ENCODE measurements at places on chromosomes 6 and 20.

DNA sequence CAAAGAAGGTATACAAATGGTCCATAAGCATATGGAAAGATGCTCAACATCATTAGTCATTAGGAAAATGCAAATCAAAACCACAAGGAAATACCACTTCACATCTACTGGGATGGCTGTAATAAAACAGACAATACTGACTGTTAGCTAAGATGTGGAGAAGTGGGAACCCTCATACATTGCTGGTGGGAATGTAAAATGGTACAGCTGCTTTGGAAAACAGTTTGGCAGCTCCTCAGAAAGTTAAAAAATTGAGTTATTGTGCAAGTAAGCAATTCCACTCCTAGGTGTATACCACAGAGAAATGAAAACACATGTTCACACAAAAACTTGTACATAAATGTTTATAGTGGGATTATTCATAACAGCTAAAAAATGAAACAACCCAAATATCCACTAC is 173.0 kb upstream of the JAG1 start:
- DNase-seq, result no peak

GRCh38 chr20:23043376-23043775 is 6.1 kb downstream of the THBD start:
- no peak for DNase-seq

DNA sequence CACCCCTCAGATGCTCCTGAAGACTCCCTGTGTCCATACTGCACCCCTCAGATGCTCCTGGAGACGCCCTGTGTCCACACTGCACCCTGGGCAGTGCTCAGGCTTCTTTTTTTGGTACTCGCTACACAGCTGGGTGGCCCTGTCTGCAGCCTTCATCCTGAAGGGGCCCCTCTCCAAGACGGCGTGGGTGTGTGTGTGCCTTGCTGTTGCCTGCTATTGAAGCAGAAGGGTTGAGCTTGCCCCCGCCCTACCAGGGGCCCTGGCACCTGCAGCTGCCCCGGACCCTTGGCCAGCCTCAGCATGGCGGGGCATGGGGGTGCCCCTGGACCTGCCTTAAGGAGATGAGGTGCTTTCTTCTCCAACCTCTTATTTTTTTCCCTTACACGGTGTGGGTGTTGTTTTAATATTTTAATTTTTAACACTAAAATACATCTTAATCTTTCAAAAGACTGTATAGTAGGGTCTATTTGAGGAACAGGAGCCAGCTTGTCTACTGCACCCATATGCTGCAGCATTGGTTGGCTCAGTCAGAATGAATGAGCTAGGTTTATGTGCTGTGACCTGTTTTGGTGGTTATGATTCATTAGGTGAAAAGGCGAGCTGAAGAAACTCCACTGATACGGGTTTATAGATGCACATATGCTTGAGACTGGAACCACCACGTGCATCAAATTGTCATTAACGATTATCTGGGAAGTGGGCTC is 135.9 kb downstream of the AGPAT4 start:
- no peak for DNase-seq

GRCh38 chr6:31898383-31899011 is 999 bp upstream of the EHMT2 start:
- DNase-seq, result no peak

DNA sequence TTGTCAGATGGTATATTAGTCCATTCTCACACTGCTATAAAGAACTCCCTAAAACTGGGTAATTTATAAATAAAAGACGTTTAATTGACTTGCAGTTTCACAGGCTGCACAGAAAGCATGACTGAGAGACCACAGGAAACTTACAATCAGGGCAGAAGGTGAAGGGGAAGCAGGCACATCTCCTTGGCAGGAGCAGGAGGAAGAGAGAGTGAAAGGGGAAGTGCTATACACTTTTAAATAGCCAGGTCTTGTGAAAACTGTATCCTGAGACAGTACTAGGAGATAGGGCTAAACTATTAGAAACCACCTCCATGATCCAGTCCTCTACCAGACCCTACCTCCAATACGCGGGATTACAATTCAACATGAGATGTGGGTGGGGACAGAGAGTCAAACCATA is 193.9 kb upstream of the KCNG1 start:
- no peak for DNase-seq

GRCh38 chr6:56838016-56838555 is 116.8 kb upstream of the BEND6 start:
- no peak for DNase-seq

DNA sequence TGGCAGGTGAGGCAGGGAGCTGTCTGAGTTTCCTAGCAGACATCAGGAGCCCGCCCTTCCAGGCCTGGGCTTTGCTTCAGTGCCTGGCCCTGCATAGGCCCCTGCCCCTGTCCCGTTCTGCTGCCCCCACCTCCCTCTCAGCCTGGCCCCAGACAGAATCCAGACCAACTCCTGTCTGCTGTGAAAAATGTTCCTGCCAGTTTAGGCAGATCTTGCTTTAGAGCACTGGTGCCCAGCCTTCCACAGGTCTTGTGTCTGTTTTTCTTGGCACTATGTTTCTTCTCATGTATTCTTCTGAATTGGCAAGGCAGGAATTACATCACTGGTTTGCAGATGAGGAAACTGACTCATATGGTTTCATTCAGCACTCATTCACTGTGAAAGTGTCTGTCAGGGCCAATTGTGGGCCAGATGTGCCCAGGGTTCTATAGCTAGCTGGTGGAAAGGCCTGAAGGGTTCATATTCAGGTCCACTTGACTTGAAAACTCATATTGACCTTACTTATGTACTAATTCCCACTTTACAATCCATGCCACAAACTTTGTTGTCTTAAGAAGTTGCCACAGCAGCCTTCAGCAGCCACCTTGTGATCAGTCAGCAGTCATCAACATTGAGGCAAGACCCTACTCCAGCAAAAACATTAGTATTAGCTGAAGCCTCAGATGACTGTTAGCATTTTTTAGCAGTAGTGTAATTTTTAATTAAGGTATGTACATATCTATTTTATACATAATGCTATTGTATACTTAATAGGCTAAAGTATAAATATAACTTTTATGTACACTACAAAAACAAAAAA is 40.5 kb downstream of the HLA-F start:
- no peak for DNase-seq

DNA sequence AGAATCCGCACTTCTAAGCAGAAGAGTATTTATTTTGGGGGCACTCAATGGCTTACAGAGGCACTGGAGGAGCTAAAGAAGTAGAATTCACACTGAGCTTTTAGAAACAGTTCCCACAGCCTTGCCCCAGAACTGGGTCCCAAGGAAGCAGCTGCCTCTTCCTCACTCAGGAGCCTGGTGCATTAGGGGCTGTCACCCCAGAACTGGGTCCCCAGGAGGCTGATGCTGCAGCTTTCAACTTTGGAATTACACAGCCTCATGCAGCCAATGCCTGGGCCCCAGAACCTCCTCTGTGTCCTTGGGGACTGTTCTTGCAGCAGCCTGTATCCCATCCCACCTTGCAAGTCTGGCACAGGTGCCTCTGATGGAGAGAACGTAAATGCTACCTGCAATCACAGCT is 96.4 kb downstream of the DACT2 start:
- DNase-seq, result no peak

GRCh38 chr6:9982215-9982614 is 432.7 kb downstream of the TFAP2A start:
- DNase-seq, result no peak

- DNase-seq, result no peak
These were observed 24.7 kb upstream of the MRGBP start for GRCh38 chr20:62771396-62772102.

- DNase-seq, result no peak
These were observed 57.6 kb downstream of the FAM184A start for GRCh38 chr6:119020597-119021561.

GRCh38 chr6:141963543-141964295 is 169.0 kb upstream of the GJE1 start:
- DNase-seq, result no peak

GRCh38 chr6:37549154-37549553 is 49.5 kb upstream of the CCDC167 start:
- no peak for DNase-seq

- DNase-seq, result no peak
These were observed 22.1 kb downstream of the BACH2 start for GRCh38 chr6:90274451-90275030.

DNA sequence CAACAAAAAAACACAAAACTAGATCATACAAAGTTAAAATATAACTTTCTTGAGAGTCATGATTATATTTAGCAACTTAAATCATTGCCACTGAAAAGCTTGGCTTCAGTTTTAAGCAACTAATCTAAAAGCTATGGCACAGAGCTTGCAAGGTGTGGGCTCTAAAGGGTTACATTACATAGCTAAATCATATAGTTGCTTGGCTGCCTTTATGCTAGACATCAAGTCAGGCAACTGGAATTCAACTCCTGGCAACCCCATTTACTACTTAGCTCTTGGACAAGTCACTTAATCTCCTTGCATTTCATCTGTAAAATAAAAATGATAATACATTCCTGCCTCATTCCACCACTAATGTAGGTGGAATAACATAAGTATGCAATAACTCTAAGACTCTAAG is 40.9 kb upstream of the GCM1 start:
- DNase-seq, result no peak

GRCh38 chr6:168599118-168599494 is 158.1 kb downstream of the SMOC2 start:
- no peak for DNase-seq

DNA sequence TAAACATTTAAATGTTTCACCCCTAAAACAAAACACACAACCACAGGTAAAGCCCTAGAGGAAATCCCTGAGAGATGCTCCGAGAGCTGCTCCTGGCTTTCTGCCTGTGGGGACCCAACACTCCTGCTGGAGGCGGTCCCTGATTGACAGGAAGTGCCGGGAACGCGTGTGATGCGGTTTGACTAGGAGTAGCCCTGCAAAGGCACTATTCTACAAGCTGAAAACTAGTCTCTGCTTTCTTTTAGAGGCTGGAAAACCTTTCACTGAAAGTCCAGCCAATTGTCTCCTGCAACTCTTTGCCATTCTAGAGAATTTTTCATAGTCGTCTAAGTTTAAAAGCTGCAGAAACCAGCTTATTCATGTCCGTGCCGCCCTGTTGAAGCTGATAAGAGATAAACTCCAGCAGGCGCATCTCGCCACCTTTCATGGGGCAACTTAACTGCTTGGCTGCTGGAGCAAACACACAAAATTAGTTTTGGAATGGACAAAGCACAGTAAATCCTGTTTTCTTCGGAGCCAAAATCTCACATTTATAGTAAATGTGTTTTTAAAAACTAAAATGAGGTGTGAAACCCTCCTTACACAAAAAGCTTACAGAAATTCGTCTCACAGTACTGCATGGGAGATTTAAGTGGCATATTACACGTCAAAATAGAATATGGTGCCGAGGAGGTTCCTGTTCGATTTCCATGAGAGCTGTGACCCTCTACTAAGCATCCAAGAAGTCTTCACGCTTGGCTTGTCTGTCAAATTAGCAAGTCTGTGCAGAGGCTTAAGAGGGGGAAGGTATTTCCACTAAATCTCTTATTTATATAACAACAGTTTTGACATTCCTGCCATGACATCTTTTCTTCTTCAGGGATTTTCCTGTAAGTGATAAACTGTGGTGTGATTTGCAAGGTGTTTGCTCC is 46.9 kb downstream of the DACT2 start:
- DNase-seq, result no peak

- no peak for DNase-seq
These were observed 33.3 kb upstream of the PRSS16 start for GRCh38 chr6:27214126-27214601.

DNA sequence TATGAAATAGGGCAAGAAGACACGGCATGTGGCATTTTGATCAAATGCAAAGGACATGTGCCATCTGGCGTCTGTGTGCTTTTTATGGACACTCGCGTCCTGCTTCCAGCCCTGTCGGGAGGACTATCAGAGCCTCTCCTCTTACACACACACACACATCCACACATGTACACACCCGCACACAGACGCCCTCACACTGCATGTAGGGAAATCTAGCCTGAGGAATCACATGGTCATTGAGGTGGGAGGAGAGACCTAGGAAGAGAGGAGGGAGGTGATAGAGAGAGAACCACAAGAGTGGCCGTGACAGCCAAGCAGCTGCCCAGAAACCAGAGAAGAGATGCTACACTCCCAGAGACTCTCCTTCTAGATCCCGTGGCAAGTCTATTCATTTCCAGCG is 105.9 kb upstream of the CDYL start:
- no peak for DNase-seq

- no peak for DNase-seq
These were observed 37.4 kb downstream of the VEGFA start for GRCh38 chr6:43807228-43808061.

- no peak for DNase-seq
These were observed 279.1 kb upstream of the THEMIS start for GRCh38 chr6:128179876-128180438.

DNA sequence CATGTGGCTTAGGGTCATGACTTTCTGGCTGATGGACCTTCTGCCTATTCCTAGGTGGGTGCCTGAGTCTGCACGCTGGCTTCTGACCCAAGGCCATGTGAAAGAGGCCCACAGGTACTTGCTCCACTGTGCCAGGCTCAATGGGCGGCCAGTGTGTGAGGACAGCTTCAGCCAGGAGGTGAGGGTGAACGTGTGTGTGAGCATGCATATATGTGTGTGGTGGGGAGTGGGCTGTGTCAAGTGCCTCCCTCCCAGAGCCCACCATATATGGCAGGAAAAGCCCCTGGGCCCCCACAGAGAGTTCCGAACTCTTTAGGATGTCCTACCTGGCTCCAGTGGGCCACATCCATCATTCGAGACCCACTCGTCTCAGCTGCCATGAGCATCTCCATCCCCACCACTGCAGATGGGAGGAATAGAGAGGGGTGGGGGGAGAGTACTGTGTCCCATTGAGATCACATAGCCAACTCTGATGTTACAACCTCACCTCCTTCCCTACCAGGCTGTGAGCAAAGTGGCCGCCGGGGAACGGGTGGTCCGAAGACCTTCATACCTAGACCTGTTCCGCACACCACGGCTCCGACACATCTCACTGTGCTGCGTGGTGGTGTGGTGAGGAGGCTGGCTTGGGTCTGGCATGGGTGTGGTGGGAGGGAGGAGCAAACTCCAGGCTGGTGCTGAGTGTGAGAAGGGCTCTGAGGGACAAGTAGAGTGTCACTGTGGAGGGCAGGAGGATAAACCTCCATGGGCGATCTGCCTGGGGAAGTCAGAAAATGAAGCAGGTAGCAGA is 3.2 kb downstream of the SLC22A7 start:
- DNase-seq, result no peak

DNA sequence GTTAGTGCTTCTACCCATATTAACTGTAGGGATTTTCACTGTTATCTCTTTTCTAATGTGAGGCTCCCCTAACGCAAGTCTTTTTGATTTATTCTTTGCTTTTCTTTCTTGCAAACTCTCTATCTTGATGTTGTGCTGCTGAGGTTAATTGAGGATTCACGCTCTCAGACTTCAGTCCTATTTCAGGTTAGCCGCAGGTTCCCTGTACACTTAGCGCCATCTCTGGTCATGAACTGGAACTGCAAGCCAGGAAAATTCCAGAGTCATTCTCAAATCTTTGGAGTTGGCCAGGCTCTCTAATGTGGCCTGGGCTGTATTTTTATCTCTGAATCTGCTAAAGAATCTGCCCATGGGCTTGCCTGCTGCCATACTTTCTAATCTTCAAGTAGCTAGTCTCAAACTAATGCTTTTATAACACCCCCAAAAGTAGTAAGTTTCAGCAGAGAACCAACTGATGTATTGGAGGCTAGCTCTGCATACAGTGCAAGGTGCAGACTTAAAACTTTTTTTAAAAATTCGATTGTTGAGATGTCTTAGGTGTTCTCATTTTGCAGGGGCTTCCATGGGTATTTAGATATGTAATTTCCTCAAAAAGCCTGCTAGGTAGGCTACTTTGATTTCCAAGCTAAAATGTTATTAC is 91.1 kb upstream of the OPRM1 start:
- DNase-seq, result peak; percentile 13
